WERI-Rb-1 (cell line): ENCODE measurements at places on chromosomes 3 and 15.

DNA sequence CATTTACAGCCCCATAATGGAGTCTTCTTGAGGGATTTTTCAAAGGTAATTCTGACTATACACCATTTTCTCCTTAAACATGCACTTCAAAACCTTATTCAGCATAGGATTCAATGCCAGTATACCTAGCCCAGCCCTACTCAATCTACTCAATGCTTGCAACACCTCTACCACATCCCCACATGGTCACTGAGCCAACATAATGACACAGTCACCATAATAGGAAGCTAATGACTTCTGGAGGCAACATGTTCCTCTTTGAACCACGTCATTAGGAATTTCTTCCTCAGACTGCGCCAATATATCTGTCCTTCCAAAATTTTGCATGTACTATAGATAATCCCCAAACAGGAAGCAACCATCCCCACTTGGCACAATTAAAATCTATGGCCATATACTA lies 153.9 kb upstream of the SETMAR start:
- no peak for DNase-seq

GRCh38 chr15:63211549-63211948 lies 22.1 kb downstream of the RAB8B start:
- DNase-seq, result no peak

DNA sequence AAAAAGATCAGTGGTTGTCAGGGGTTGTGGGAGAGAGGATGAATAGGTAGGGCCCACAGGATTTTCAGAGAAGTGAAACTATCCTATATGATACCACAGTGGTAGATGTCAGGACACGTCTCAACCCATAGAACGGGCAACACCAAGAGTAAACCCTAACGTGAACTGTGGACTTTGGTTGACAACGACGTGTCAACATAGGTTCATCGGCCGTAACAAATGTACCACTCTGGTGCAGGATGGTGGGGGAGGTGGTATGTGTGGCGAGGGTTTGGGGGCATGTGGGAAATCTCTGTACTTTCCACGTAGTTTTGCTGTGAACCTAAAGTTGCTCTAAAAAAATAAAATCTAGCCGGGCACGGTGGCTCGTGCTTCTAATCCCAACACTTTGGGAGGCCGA lies 13.0 kb upstream of the PIGZ start:
- no peak for DNase-seq

DNA sequence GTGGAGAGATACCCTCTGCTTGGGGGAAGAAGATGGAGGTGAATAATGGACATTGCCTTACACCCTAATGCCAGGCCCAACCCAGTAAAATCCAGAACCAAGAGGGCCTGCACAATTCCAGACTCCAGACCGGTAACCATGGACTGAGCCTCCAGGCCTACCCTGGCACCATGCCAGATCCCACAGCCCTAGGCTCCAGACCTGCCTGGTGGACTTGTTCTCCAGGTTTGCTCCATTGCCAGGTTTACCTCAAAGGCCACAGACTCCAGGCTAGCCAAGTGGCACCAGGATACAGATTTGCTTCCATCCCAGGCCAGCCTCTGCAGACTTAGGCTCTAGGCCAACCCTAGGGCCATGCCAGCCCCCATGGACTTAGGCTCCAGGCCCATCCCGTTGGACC lies 14.0 kb downstream of the PLCH1 start:
- no peak for DNase-seq

- DNase-seq, result peak; percentile 88
Measured at GRCh38 chr3:136818769-136819391, at the start of gene SLC35G2. Gene SLC35G2 (plus strand): TSS chr3:136819126. CDS start chr3:136854461, 35,335 bp downstream.

- DNase-seq, result peak; percentile 44
Measured at GRCh38 chr3:48408823-48409281, 21.0 kb downstream of the PLXNB1 start.

DNA sequence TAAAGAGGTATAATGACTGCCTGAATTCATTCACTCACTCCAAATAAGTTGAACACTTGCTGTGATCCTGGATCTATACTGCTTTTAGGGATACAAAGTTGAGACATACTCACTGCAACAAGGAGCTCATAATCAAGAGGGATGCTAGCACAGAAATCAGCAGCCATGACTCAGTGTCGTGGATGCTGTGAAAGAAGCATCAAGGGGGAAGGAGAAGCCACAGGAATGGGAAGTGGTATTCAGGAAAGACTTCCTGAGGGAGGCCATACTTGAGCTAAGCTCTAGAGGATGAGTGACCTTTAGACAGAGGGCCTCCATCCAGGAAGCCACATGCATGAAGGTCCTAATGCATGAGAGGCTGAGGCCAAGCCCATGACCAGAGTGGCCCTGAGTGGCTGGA lies 245.7 kb upstream of the RORA start:
- DNase-seq, result no peak

DNA sequence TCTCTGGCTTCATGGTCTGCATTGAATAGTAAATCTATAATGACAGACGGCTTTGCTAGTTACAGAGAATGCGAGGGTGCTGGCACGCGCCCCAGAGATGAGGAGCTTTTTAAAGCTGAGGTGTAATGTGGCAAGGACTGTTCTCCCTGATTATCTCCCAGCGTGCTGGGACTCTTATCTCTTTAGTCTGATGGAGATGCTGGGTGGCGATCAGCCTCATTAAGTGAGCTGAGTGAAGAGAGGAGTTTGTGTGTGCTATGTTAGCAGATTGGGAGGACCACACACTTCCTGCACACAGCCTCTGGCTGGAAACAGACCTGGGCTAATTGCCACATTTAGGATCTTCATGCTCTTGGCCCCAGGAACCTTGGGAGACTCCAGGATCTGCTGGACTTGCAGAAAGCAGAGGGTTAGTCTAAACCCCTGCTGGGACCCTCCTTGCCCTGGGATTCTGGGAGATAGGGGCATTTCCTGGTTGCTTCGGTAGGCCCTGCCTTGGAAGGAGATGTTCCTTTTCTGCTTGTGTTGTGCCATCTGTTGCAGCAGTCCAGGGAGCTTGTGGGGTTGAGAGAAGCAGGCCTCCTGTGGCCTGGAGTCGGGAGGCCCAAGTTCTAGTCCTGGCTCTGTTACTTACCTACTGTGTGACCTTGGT lies 15.0 kb downstream of the PDIA5 start:
- DNase-seq, result peak; percentile 68

- DNase-seq, result no peak
Measured at GRCh38 chr3:67450153-67450552, 204.3 kb downstream of the SUCLG2 start.

GRCh38 chr15:42009022-42009421 lies 11.8 kb downstream of the PLA2G4E start:
- DNase-seq, result no peak

- no peak for DNase-seq
Measured at GRCh38 chr3:104360038-104360437, 1006.7 kb upstream of the ALCAM start.

- no peak for DNase-seq
Measured at GRCh38 chr3:14200841-14201240, 22.2 kb downstream of the LSM3 start.

DNA sequence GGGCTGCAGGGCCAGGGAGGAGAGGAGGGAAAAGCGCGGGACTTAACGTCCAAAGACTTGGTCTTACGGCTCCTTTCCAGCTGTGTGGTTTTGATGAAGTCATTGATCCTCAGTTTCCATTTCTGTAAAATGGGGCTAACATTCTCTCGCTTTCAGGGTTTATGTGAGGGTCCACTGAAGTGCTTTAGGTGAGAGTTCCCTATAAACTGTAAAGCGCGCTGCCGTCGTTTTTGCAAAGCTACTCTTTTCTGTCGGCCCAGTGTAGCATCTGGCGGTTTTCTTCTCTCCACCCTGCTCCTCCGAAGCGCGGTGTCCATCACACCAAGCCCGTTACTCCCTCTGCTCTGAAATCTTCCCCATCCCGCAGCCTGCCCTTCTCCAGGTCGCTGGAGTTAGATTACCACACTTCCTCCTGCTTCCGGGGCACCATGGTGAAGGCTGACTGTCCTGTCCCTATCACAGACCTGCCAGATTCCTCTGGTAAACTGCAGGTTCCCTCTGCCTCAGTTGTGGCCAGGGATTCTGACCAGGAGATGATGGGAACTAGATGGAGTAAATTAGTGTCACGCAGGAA lies 702 bp upstream of the DNAJC17 start:
- DNase-seq, result no peak

GRCh38 chr3:124516333-124516732 lies 213.9 kb upstream of the UMPS start:
- no peak for DNase-seq

- DNase-seq, result peak; percentile 85
Measured at GRCh38 chr3:32780735-32781210, 37.0 kb upstream of the TRIM71 start.

GRCh38 chr3:42264399-42265058 lies 1.5 kb downstream of the CCK start:
- peak; percentile 57 for DNase-seq

- peak; percentile 14 for DNase-seq
Measured at GRCh38 chr3:114827495-114827894, 319.6 kb downstream of the ZBTB20 start.

DNA sequence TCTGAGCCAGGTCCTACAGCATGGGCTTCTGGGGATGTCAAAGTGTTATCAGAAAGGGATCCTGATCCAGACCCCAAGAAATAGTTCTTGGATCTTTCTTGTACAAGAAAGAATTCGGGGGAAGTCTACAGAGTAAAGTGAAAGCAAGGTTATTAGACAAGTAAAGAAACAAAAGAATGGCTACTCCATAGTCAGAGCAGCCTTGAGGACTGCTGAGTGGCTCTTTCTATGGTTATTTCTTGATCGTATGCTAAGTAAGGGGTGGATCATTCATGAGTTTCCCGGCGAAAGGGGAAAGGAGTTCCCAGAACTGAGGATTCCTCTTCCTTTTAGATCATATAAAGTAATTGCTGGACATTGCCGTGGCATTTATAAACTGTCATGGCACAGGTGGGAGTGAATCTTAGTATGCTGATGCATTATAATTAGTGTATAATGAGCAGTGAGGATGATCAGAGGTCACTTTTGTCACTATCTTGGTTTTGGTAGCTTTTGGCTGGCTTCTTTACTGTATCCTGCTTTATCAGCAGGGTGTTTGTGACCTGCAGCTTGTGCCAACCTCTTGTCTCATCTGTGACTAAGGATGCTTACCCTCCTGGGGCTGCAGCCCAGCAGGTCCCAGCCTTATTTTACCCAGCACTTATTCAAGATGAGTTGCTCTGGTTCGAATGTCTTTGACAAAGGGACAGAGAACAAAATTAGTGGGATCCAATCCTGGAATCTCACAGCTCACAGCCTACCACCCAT lies 41.0 kb downstream of the CRYGS start:
- no peak for DNase-seq

- DNase-seq, result no peak
Measured at GRCh38 chr3:134074001-134074789, 44.5 kb upstream of the SLCO2A1 start.

GRCh38 chr3:105905328-105905727 lies 36.5 kb upstream of the CBLB start:
- no peak for DNase-seq

DNA sequence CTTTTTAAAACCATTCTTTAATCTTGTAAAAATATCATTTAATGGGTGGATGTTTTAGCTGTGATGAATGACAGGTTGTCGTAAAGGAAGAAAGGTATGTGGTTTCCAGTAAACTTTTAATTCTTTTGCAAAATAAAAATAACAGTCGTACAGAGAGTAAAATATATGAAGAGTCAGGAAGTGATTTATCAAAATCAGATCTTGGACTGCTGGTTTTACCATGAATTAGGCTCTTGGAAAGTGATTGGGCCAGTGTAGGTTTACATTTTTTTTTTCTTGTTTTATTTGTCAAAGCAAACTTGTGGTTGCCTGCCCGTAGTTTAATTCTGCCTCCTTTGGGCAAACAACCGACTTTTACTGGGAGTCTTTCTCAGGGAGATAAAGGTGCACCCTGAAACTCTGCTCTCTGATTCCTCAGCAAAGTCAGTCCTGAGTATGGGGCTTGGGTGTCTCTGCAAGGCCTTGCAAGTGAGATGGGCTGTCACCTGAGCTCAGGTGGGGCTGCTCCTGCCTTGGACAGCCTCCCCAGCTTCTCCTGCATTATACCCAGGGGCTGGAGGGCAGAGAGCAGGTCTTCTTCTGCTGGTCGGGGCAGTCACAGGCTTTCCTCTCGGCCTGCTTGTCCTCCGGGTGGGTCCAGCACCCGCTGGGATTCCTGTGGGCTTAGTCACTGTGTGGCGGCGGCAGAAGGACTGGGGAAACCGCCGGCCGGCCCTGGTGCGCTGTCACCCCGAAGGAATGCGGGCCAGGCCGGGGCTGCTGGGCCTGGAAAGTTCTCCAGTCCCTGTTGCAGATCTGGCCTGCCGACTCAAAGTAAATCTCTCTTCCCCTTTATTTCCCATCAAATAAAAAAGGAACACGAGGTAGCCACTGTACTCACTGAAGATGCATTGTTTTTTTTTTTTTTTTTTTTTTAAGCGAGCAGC lies 79.0 kb downstream of the IGF1R start:
- no peak for DNase-seq

DNA sequence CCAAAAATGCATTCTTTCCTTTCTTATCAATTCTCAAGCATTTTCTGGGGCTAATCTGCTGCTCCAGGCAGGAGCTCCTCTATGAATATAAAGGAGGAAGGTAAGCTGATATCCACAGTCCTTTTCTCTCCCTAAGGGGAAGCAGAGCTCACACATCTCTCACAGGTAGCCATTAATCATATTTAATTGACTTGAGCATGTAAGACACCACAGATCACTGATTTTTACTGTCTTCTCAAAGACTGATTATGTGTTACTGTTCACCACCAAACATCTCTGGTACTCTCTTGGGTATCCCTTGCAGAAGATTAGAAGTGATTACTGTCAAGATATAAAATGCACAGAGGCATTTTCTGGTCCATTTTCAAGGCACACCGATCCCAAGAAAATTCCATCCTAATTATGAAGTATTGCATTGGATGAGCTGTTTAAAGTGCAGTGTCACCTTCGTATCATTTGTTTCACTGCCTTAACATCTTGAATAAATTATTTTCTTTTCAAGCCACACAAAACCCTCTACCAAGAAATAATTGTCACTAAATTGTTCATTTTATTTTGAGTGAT lies 100.7 kb downstream of the ARPP21 start:
- no peak for DNase-seq

- no peak for DNase-seq
Measured at GRCh38 chr3:50154840-50155490, at the start of gene SEMA3F. Gene SEMA3F (plus strand): TSS chr3:50155324. CDS start chr3:50159623, 4,299 bp downstream.

DNA sequence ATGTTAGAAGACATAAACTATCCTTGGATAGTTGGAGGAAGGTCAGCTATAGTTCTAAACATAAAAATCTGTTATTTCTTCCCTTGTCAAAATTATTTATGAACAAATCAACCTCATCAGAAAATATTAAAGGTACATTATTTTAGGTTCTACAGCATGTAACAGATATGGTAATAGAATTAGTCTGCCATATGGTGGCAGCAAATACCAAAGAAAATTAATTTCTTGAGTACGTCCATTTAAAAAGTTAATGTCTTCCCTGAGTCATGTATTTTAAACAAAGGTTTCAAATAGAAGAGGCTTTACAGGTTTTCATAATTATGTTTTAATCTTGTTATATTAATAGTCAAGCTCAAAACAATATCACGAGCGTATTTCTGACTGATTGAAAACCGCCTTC lies 17.9 kb upstream of the ANKRD28 start:
- DNase-seq, result no peak

DNA sequence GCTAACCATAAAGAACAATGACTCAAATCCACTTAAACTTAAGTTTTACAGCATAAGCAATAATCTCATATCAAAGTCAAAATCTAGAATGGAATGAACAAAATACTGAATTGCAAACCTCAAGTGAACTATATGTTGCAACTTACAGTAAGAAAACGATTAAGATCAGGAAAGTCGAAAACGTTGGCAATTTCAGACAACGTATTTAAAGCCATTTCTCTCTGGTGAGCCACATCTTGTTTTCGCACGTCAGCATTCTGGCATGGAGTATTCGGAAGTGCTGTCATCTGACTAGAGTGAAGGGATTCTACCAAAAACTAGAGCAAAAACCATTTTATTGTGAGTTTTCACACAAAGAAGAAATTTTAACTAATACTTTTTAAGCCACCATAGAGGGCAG lies 28.5 kb downstream of the ATR start:
- no peak for DNase-seq
